Activated CD4-positive, alpha-beta memory T cell treated with anti-CD3 and anti-CD28 coated beads, Interleukin-2, amount 10 ng/mL, durations not matched to agents 7 days and 5 days (primary cell): ENCODE measurements at places on chromosomes 5 and 9. TPM values are rescaled to one million over a fixed set of nuclear protein-coding genes. Genes with fewer than 3 reads are reported as not detected.

DNA sequence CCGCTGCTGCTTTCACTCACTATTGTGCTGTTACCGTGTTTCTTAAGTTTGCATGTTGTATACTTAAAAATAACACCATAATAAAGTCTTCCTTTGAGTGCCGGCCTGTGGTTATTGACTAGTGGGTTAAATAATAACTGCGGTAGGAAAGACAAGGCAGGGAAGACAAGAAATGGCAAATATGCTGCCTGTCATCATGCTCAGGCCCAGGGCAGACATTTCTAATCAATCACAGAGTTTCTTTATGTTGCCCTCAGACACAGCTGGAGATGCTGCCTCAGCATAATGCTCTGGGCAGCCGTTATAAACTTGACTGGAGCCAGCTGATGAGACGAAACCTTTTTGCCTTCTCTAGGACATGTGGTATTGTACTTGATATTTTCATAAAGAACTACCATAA lies 215.0 kb downstream of the GAPVD1 start:
- H3K4me1 ChIP-seq, result no peaks in the 10 kb centered on the region
- no peak overlapping the region for H3K27ac ChIP-seq
- H3K27me3 ChIP-seq, result no peaks in the 10 kb centered on the region
- DNase-seq, result no peak
- H3K4me3 ChIP-seq, result no peak overlapping the region
- H3K36me3 ChIP-seq, result peaks cover 8% of the 10 kb centered on the region

DNA sequence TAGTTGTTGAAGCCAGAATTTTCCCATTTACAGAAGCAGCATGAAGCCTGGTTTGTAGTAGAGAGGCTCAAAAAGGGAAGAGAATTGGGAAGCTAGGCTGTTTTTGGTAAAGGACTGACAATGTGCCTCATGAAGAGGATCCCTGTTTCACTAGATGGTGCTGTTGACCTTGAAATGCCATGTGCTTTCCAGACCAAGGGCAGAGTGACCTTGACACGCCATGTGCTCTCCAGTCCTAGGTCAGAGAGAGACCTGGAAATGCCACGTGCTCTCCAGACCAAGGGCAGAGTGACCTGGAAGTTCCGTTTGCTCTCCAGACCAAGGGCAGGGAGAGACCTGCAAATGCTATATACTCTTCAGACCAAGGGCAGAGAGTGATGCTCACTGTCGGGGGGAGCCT lies 32.0 kb downstream of the UNC13B start:
- no peak overlapping the region for H3K27ac ChIP-seq
- no peak overlapping the region for H3K4me3 ChIP-seq
- peaks cover 3% of the 10 kb centered on the region for H3K36me3 ChIP-seq
- DNase-seq, result no peak

- DNase-seq, result no peak
- H3K4me3 ChIP-seq, result no peak overlapping the region
- H3K4me1 ChIP-seq, result peaks cover 5% of the 10 kb centered on the region
- H3K36me3 ChIP-seq, result no peaks in the 10 kb centered on the region
- H3K27ac ChIP-seq, result no peak overlapping the region
Observed at GRCh38 chr5:78562714-78563330, 85.8 kb downstream of the LHFPL2 start.

- H3K36me3 ChIP-seq, result no peaks in the 10 kb centered on the region
- no peak overlapping the region for H3K27ac ChIP-seq
- no peak for DNase-seq
Observed at GRCh38 chr5:172856336-172856735, 22.3 kb downstream of the ERGIC1 start.

GRCh38 chr9:123359546-123359945 lies 3.5 kb downstream of the CRB2 start:
- H3K27me3 ChIP-seq, result no peaks in the 10 kb centered on the region
- H3K4me1 ChIP-seq, result peaks cover 18% of the 10 kb centered on the region
- no peak for DNase-seq
- H3K4me3 ChIP-seq, result no peak overlapping the region

GRCh38 chr9:135559606-135560005 lies 1.9 kb upstream of the PAEP start:
- no peaks in the 10 kb centered on the region for H3K36me3 ChIP-seq
- H3K27me3 ChIP-seq, result peaks cover 6% of the 10 kb centered on the region
- no peaks in the 10 kb centered on the region for H3K4me1 ChIP-seq
- no peak overlapping the region for H3K4me3 ChIP-seq

CCDC171 gene
- 2.1 TPM for total RNA-seq

- no peaks in the 10 kb centered on the region for H3K36me3 ChIP-seq
- no peak overlapping the region for H3K4me3 ChIP-seq
- peaks cover 3% of the 10 kb centered on the region for H3K27me3 ChIP-seq
Observed at GRCh38 chr9:93712896-93713295, 136.5 kb downstream of the PHF2 start.

PLAC8L1 gene
- not detected for total RNA-seq

- H3K36me3 ChIP-seq, result no peaks in the 10 kb centered on the region
- no peak overlapping the region for H3K4me3 ChIP-seq
- no peaks in the 10 kb centered on the region for H3K27me3 ChIP-seq
- DNase-seq, result no peak
- H3K4me1 ChIP-seq, result no peaks in the 10 kb centered on the region
- H3K27ac ChIP-seq, result no peak overlapping the region
Observed at GRCh38 chr5:93246090-93246855, 334.7 kb downstream of the NR2F1-AS1 start.

DNA sequence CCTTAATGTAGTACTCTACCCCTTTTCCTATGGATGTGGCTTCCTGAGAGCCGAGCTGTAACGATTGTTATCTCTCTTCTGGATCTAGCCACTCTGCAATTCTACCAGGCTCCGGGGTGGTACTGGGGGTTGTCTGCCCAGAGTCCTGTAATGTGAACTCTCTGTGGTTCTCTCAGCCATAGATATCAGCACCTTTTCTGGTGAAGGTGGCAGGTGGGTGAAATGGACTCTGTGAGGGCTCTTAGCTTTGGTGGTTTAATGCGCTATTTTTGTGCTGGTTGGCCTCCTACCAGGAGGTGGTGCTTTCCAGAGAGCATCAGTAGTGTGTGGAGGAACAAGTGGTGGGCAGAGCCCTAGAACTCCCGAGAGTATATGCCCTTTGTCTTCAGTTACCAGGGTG lies 122.1 kb downstream of the GABRG2 start:
- H3K4me3 ChIP-seq, result no peak overlapping the region
- DNase-seq, result no peak
- H3K27ac ChIP-seq, result no peak overlapping the region
- H3K36me3 ChIP-seq, result no peaks in the 10 kb centered on the region
- no peaks in the 10 kb centered on the region for H3K27me3 ChIP-seq
- no peaks in the 10 kb centered on the region for H3K4me1 ChIP-seq

GRCh38 chr5:51566953-51567352 lies 183.7 kb downstream of the ISL1 start:
- no peak overlapping the region for H3K4me3 ChIP-seq
- H3K27ac ChIP-seq, result no peak overlapping the region
- no peaks in the 10 kb centered on the region for H3K27me3 ChIP-seq
- H3K4me1 ChIP-seq, result no peaks in the 10 kb centered on the region

DNA sequence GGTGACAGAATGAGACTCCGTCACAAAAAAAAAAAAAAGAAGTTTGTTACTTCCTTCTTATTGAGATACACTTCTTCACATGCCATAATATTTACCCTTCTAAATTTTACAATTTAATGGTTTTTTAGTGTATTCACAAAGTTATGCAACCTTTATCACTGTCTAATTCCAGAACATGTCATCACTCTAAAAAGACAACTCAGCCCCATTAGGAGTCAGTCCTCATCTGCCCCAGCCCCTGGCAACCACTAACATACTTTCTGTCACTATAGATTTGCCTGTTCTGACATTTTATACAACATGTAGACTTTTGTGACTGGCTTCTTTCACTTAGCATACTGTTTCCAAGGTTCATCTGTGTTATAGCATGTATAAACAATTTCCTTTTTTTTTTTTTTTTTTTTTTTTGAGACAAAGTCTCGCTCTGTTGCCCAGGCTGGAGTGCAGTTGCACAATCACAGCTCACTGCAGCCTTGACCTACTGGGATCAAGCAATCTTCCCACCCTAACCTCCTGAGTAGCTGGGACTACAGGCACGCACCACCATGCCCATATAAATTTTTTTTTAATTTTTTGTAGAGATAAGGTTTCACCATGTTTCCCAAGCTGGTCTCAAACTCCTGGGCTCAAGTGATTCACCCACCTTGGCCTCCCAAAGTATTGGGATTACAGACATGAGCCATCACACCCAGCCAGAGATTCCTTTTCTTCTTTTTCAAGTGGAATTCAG lies 18.0 kb downstream of the AQP3 start:
- DNase-seq, result no peak
- H3K4me3 ChIP-seq, result no peak overlapping the region
- H3K36me3 ChIP-seq, result no peaks in the 10 kb centered on the region
- no peaks in the 10 kb centered on the region for H3K27me3 ChIP-seq
- H3K27ac ChIP-seq, result no peak overlapping the region

C7 gene
- total RNA-seq, result not detected

GRCh38 chr9:14515571-14516198 lies 177.5 kb downstream of the ZDHHC21 start:
- no peaks in the 10 kb centered on the region for H3K36me3 ChIP-seq
- DNase-seq, result no peak
- no peaks in the 10 kb centered on the region for H3K4me1 ChIP-seq
- no peaks in the 10 kb centered on the region for H3K27me3 ChIP-seq
- H3K4me3 ChIP-seq, result no peak overlapping the region

DNA sequence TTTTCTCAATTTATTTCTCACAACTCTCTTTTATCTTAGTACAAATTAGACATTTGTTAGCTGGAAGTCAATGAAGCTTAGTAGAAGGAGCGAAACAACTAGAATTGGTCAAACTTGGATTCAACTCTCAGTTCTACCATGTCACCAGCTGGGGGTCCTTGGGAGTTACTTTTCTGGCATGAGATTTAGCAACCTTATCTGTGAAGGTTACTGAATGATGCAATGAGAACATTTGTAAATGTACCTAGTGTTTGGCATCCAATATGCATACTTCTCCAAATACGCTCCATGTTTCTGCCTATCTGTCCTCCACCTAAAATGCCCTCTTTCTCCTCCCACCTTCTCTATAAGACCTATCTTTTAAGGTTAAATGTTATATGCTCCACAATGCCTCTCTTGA lies 6.3 kb downstream of the HNRNPA0 start:
- H3K4me3 ChIP-seq, result no peak overlapping the region
- no peak overlapping the region for H3K27ac ChIP-seq
- no peak for DNase-seq
- peaks cover 26% of the 10 kb centered on the region for H3K36me3 ChIP-seq

ARL14EPL gene
- not detected for total RNA-seq

GRCh38 chr5:98624145-98624880 lies 149.2 kb upstream of the RGMB start:
- no peak for DNase-seq
- no peak overlapping the region for H3K27ac ChIP-seq
- no peaks in the 10 kb centered on the region for H3K27me3 ChIP-seq
- H3K4me3 ChIP-seq, result no peak overlapping the region

PRR16 gene
- not detected for total RNA-seq

GRCh38 chr9:127568618-127568970 lies 43.5 kb upstream of the STXBP1 start:
- no peak for DNase-seq
- no peak overlapping the region for H3K27ac ChIP-seq
- H3K4me3 ChIP-seq, result peak overlapping the region; percentile 78

GRCh38 chr9:105444130-105444529 lies 3.7 kb upstream of the FSD1L start:
- no peak overlapping the region for H3K4me3 ChIP-seq
- H3K27ac ChIP-seq, result no peak overlapping the region
- H3K27me3 ChIP-seq, result no peaks in the 10 kb centered on the region
- H3K4me1 ChIP-seq, result peaks cover 23% of the 10 kb centered on the region
- no peaks in the 10 kb centered on the region for H3K36me3 ChIP-seq
- no peak for DNase-seq

GRCh38 chr9:136902259-136902821 lies 16.0 kb downstream of the TRAF2 start:
- H3K36me3 ChIP-seq, result peaks cover 56% of the 10 kb centered on the region
- peak overlapping the region; percentile 92 for H3K27ac ChIP-seq
- peak; percentile 86 for DNase-seq
- H3K4me3 ChIP-seq, result peak overlapping the region; percentile 52
- peaks cover 48% of the 10 kb centered on the region for H3K4me1 ChIP-seq
- no peaks in the 10 kb centered on the region for H3K27me3 ChIP-seq

GRCh38 chr9:35696520-35697215 lies 6.9 kb upstream of the TPM2 start:
- peaks cover 4% of the 10 kb centered on the region for H3K4me1 ChIP-seq
- H3K27ac ChIP-seq, result no peak overlapping the region
- H3K36me3 ChIP-seq, result peaks cover 20% of the 10 kb centered on the region
- H3K27me3 ChIP-seq, result no peaks in the 10 kb centered on the region

ALDOB gene
- not detected for total RNA-seq

DNA sequence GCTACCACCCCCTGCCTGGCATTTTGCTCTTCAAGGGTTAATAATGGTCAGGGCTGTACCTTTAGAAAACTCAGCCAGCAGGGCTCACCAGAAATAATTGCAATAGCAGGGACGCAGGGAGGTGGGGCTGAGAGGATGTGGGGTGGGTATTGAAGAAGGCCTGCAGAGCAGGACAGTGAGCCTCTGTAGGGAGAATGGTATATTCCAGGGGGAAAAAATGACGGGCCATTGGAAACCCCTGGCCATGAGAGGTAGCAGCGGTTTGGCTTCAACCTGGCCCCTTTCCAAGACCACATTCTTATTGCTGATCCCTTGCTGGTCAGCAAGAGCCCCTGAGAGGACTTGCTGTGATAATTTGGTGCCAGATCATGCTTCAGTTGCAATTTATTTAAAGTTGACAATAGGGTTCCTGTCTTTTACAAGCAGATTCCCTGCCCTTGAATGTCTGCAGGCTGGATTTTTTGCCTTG lies 36.7 kb upstream of the CTNNA1 start:
- H3K4me3 ChIP-seq, result no peak overlapping the region
- H3K27me3 ChIP-seq, result peaks cover 37% of the 10 kb centered on the region
- no peaks in the 10 kb centered on the region for H3K36me3 ChIP-seq
- H3K27ac ChIP-seq, result no peak overlapping the region
- DNase-seq, result no peak

DNA sequence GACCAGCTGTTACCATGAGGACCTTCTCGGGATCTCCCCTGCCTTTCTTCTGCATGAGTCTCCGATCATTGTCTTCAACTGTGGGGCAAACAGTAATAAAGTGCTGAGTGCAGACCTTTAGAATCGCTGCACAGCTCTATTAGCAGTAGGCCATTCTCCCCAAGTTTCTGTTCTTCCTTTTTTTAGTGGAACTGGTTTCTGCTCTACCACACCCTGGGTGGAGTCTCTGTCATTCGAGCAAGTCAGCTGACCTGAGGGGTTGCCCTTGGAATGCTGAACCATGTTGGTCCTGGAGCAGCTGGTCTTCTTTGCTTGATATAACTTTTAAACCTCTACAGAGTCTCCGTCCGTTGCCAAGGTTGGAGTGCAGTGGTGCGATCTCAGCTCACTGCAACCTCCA lies 33.4 kb upstream of the GNPDA1 start:
- no peaks in the 10 kb centered on the region for H3K27me3 ChIP-seq
- no peak overlapping the region for H3K27ac ChIP-seq
- no peak for DNase-seq

GRCh38 chr9:98326459-98327248 lies 71.2 kb upstream of the TBC1D2 start:
- H3K27me3 ChIP-seq, result peaks cover 9% of the 10 kb centered on the region
- no peaks in the 10 kb centered on the region for H3K36me3 ChIP-seq
- no peak for DNase-seq
- peaks cover 16% of the 10 kb centered on the region for H3K4me1 ChIP-seq
- H3K27ac ChIP-seq, result no peak overlapping the region
- H3K4me3 ChIP-seq, result no peak overlapping the region

- H3K4me1 ChIP-seq, result peaks cover 98% of the 10 kb centered on the region
- H3K27me3 ChIP-seq, result no peaks in the 10 kb centered on the region
- peak; percentile 78 for DNase-seq
- H3K27ac ChIP-seq, result peak overlapping the region; percentile 99
- H3K4me3 ChIP-seq, result peak overlapping the region; percentile 77
Observed at GRCh38 chr5:132425009-132425937, 55.8 kb downstream of the SLC22A5 start.

HCN1 gene
- total RNA-seq, result not detected

- no peaks in the 10 kb centered on the region for H3K36me3 ChIP-seq
- no peaks in the 10 kb centered on the region for H3K4me1 ChIP-seq
- no peak for DNase-seq
Observed at GRCh38 chr9:99693888-99694287, 127.8 kb upstream of the NR4A3 start.
